ENCODE measurements at places on chromosomes 16 and 17.
A peak's percentile ranks its signal among the peaks of the same experiment; 100 is the strongest.

DNA sequence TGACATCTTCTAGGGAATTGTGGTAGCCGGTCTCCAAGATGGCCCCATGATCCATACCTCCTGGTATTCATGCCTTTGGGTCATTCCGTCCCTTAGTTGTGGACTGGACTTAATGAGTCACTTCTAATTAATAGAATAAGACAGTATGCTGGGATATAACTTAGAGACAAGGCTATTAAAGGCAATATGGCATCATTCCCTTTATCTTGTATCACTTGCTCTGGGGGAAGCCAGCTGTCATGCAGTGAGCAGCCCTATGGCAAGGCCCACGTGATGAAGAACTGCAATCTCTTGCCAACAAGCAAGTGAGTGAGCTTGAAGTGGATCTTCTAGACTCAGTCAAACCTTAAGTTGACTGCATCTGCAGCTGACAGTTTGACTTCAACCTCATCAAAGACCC lies 97.8 kb upstream of the MED13 start:
- no peak for DNase-seq

GRCh38 chr17:78231991-78232858 lies 794 bp downstream of the TMEM235 start:
- DNase-seq = no peak

DNA sequence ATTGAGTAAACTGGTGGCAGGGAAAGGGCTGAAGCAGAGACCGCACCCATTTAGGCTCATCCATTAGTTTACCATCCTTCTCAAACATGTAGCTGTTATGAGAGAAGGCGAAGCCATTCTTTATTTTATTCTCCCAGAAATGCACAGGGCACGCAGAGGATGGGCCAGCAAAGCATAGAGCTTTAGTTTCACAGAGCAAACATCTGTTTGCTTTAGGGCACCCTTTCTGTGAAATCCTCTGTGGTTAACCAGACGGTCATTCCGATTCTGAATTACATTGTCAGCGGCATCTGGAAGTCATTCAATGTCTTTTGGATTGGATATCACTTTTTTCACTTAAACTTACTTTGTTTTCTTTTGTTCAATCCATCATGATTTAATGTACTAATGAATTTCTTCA lies 96.0 kb downstream of the TOX3 start:
- no peak for DNase-seq

- DNase-seq = no peak
These were observed 16.3 kb upstream of the CACNG4 start for GRCh38 chr17:66948061-66948750.

DNA sequence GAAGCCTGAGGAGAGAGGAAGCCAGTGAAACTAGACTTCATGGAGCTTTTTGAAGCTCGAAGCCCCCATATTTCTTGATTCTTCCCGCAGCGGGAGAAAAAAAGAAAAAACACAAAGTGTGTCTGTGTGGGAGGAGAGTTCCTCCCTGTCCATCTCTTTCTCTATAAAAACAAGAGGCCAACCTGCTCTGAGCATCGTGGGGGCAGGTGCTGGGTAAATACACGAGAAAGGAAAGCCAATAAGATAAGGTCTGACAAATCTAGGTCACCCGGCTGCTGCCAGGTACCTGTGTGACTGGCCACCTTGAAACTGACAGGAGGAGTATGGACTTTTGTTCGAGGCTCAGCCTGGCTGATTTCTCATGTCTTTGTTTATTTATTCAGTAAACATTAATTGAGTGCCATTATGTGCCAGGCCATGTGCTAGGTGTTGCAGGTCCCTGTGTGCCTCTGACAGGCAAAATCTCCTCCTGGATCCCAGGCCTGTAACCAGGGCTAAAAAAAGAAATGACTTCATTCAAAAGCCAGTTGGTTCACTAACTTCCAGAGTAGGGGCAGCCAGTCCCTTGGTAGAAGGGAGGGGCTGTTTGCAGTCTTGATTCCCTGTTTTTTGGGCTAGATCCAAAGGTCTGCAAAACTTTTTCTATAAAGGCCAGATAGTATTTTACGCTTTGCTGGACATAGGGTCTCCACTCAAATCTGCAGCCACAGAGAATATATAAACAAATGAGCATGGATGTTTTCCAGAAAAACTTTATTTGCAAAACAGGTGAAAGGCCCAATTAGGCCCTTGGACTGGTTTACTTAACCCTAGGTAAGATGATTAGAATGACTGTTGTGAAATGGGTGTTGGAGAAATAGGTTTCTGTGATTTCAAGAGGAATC lies 35.6 kb downstream of the YPEL2 start:
- DNase-seq = peak; percentile 64

GRCh38 chr17:41503202-41503601 lies 2.2 kb downstream of the KRT13 start:
- no peak for DNase-seq

DNA sequence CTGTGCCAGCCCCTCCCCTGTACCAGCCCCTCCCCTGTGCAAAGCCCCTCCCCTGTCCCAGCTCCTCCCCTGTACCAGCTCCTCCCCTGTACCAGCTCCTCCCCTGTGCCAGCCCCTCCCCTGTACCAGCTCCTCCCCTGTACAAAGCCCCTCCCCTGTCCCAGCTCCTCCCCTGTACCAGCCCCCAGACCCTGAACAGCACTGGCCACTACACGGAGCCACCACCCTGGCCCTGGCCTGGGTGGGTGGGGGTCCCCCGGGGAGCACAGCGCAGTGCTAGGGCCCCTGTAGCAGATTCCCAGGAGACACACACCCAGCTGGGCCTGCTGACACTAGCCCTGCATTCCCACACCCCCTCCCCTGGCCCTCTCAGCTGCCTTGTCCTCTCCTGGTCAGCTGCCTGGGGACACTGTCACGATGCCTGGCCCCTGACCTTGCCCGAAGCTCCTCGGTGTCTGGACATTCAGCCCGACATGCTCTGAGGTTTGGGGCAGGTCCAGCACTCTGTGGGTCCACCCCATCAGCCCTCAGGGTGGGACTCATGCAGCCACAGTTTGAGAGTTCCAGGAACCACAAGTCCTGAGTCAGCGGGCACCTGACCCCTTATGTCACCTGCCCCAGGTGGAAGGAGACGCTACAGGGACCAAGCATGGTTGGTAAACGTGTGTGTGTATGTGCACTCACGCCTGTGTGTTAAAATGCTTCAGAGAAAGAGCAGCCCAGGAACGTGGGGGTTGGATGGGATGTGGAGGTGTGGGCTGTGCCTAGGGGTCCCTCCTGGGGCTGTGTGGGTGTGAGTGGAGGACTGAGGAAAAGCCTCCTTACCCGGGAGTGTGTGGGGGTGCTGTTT lies 114.2 kb downstream of the METRNL start:
- DNase-seq = no peak

- DNase-seq = peak; percentile 79
These were observed 8.3 kb upstream of the LPCAT2 start for GRCh38 chr16:55500530-55501011.

GRCh38 chr17:2453866-2454265 lies 53.0 kb upstream of the MNT start:
- no peak for DNase-seq

DNA sequence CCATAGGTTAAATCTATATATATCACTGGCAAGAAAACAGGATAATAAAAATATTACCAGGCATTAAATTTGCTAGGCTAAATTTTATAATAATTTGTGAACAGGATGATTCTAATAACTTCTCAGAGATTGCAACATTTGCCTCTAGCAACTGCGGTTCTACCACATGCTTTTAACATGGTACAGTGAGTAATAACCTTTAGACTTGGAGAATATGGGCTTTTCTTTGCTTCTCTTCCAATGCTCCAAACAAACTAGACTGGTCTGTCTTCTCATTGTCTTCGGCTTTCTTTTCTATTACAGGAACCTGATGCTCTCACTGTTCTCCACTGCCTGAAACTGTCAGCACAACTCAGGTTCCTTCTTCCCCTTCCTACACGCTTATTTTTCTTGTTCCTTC lies 80.6 kb downstream of the CA4 start:
- DNase-seq = no peak

DNA sequence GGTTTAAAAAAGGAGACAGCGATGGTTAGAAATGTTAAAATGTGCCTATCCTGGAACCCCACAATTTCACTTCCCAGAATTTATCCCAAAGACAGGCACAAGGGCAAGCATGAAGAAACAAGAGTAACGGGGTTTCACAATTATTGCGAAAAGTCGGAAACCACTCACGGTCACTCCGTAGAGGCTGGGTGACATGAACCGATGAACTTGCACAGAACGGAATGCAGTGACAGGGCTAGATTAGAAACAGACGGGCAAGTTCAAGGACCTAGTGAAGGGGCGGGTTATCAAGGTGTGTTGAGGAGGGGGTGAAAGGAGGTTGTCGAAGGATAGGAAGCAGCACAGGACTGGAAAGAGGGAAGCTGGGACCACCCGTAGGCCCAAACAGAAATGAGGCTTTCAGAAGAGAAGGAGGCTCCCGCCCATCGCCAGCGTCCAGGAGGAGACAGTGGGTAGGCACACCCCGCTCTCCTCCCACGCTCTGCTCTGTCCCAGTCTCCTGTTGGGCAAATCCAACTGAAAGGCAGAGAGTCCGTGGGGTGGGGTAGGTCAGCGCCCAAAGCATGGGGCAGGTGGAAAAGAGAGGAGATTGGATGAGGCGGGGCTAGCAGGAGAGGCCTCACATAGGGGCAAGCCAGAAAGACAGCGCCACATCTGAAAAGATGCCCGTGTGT lies 47.4 kb upstream of the JPH3 start:
- DNase-seq = no peak

- DNase-seq = no peak
These were observed 14.2 kb downstream of the YWHAE start for GRCh38 chr17:1385861-1386260.

DNA sequence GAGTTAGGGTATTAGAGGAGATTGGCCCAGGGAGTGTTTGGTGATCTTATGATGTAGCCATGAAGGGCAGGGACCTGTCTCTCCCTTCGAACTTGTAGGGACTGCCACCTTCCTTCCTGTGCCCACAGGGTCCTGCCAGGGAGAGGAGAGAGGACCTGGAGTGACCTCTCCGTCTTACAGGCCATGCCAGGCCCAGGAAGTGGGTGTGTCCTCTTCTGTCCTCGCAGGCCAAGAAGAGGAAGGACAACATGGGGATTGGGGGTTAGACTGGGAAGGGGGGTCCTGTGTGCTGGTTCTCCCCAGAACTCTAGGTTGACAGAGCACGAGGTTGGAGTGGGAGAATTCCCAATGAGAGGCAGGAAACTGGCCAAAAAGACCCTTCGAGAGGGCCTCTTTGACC lies 43.4 kb upstream of the TAC4 start:
- no peak for DNase-seq

DNA sequence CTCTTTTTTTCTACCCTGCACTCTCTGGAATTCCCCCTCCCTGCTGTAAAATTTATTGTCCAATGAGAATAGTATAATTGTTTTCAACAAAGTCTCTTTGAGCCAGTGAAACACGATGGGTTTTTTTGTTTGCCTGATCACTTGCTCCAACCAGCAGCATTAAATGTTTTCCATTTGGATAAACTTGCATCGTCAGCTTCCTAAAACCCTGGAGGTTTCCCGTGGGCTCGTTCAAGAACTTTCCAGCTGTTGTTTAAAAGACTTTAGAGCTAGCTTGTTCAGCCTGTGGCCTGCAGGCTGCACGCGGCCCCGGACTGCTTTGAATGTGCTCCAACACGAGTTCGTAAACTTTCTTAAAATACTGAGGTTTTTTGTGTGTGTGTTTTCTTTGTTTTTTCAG lies 14.9 kb downstream of the NAGPA start:
- DNase-seq = no peak

DNA sequence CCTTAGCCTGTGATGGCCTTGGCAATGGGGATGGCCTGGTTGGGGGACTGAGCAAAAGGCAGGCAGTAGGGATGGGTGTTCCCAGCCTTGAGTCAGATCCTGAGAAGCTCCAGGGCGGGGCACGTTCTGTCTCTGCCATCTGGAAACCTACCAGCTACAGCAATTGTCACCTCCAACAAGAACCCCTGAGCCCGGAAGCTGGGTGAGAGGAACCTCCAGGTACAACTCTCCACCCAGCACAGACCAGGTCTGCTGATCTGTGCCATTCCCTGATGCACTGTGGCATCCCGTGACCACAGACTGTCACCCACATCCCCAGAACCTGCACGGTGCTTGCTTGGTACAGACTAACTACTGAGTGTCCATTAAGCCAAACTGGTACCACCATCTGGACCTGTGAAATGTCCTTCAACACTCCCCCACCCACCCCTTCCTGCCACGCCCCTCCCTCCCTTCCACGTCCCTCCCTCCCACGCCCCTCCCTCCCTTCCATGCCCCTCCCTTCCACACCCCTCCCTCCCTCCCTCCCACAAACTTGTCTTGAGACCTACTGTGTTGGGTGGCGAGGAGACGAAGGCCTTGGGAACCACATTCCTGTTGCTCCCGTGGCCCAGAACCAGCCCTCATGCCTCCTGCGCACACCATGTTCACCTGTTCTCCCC lies 16.6 kb downstream of the MYO15B start:
- no peak for DNase-seq

- DNase-seq = no peak
These were observed 184.0 kb upstream of the RBFOX1 start for GRCh38 chr16:7148606-7149005.

DNA sequence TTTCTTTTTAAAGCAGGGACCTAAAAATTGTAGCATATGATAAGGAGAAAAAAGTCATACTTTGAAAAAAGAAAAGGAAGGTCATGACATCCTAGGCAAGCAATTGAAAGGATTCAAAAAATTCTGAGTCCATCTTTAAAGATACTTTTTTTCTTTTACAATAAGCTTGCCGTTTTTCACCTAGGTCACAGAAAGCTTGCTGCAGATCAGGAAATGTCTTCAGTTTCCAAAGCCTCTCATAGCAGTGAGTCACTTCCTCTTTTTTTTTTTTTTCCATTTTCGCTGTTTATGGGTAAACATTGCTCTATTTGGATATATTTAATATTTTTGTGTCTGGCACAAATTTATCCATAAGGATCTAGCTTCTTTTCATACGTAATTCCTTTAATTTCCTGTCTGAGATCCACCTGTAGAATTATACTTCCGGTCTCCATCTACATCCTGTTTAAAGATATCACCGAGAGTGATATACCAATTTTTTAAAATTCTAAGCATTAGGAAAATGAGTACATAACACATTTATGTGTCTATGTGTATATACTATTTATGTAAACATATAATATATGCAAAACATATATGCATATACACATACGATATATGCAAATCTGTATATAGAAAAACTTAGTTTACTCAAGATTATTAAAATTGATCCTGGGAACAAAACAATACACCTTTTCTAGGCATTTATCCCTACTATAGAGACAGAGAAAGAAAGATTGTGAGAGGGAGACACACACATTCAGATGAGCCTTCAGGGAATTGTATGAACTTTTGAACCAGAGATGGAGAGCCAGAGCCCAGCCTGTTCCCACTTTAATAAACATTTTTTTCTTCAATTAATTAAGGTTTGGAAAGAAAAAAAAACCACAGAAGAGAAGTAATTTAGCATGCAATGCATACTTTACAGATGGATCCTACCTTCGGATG lies 134.4 kb downstream of the SKAP1 start:
- DNase-seq = no peak

- DNase-seq = no peak
These were observed 9.4 kb downstream of the METTL9 start for GRCh38 chr16:21608639-21609328.

DNA sequence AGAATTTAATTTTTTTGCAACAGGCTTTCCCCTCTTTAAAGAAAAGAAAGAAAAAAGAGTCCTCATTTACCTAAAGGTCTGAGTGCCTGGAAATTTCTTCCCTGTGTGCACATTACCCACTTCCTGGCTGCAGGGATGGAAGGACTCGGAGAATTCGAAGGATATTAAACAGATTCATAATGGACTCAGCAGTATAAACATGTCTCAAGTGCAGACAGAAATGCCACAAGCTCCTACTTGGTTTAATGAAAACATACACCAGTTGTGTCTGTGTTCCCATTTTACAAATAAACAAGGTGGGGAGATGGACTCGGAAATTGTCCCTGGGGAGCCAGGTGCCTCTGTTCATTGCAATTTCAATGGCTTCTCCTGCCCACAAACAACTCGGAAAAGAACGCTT lies 47.2 kb downstream of the MEOX1 start:
- DNase-seq = no peak

Data from fibroblast of skin of right biceps (primary cell).